ENCODE measurements at places on chromosomes 2 and 18.

- DNase-seq: no peak
Measured at GRCh38 chr2:37573451-37574388, 97.7 kb downstream of the CDC42EP3 start.

DNA sequence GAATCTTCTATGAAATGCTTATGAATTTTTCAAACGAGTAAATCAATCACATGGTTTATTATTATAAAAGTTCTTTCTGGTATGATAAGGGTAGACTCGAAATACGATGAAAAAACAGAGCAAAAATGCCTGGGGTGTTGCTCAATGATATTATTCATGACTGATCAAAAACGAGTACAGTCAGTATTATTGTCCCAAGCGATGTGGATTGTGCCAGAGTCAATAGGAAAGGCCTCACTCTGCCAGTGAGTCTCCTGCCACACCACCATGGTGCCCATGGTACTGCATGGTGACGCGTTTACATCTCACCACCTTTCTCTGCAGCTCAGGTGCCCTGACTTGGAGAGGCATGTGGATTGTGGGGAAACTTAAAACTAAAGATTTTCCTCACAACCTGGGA lies 58.5 kb downstream of the KCTD1 start:
- DNase-seq: no peak

GRCh38 chr18:21598726-21599584 lies 1.5 kb downstream of the ESCO1 start:
- no peak for DNase-seq

GRCh38 chr2:160510617-160511016 lies 17.0 kb upstream of the RBMS1 start:
- DNase-seq: no peak

GRCh38 chr18:39414009-39414700 lies 1848.6 kb upstream of the CELF4 start:
- DNase-seq: no peak

GRCh38 chr2:110854355-110855081 lies 122.1 kb downstream of the ACOXL start:
- DNase-seq: no peak

DNA sequence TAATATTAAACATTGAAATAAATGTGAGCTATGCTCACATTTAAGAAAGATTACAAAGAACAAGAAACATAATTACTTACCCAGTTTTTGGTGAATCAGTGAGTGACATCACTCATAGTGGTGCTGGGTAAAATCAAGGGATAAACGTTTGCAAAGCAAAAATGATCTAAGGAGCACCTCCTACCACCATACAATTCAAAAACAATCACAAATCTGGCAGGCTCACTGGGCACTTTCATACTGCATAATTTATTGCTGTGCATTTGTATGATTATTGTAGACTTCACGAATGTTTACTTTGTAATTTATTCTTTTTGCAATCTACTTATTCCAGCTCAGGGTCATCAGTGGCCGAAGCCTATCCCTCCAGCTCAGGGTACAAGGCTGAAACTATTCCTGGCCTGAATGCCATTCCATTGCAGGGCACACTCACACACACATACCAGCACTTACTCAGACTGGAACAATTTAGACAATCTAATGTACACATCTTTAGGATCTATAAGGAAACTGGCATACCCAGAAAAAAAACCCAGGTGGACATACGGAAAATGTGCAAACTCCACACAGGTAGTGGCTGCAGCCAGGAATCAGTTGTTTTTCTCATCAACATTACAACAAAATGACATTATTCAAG lies 34.4 kb downstream of the AFTPH start:
- no peak for DNase-seq

DNA sequence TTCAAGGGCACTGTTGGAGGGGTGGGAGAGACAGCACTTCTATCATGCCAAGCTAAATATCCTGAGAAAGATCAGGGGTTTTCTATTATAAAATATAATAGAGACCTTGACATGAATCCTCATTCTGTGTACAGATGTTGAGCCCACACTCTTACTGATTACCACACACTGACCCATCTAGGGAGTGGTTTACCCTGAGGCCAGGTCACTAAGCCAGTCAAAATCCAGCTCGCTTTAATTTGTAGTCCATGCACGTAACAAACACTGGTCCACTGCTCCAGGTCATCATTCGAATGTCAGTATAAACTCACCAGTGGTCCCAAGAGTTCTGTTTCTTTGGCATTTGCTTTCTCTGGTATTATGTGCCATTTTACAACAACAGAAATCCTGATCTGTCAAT lies 96.4 kb downstream of the SLC8A1 start:
- DNase-seq: no peak

DNA sequence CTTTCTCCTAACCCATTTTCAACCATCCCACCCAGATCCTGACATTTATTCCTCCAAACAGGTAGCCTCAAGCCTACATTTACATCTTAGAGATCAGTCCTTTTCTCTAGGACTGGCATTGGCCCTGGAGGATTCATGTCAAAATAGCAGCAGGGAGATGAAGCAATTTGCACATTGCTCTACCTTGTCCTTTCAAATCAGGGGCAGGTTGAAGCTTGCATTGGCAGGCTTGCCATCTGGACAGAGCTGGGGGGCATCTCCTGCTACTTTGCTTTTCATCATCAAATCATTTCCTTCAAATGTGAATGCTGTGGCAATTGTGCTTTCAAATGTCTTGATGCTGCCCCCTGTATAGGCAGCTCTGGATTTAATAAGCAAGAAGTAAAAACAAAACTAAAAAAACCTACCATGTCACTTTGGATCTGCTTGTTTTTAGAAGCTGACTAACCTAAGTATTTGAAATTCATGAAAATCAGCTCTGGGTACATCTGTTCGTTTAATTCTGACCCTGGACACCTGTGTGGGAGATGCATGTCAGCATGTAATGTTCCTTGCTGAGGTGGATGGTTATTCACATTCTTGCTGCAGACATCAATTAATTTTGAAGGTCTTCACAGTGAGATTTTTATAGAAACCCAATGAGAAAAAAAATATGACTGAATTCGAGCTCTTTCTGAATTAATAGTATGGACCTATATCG lies 47.9 kb downstream of the KIF5C start:
- DNase-seq: no peak

- no peak for DNase-seq
Measured at GRCh38 chr2:31947871-31948270, 62.9 kb downstream of the MEMO1 start.

- DNase-seq: no peak
Measured at GRCh38 chr2:172722481-172722880, 13.2 kb upstream of the RAPGEF4 start.

- DNase-seq: no peak
Measured at GRCh38 chr2:240191001-240191400, 50.5 kb upstream of the OTOS start.

GRCh38 chr2:40169430-40169829 lies 282.5 kb downstream of the SLC8A1 start:
- DNase-seq: no peak

- DNase-seq: no peak
Measured at GRCh38 chr18:5431836-5432575, 111.8 kb downstream of the EPB41L3 start.

GRCh38 chr18:55343396-55344073 lies 244.5 kb downstream of the TCF4 start:
- DNase-seq: no peak

DNA sequence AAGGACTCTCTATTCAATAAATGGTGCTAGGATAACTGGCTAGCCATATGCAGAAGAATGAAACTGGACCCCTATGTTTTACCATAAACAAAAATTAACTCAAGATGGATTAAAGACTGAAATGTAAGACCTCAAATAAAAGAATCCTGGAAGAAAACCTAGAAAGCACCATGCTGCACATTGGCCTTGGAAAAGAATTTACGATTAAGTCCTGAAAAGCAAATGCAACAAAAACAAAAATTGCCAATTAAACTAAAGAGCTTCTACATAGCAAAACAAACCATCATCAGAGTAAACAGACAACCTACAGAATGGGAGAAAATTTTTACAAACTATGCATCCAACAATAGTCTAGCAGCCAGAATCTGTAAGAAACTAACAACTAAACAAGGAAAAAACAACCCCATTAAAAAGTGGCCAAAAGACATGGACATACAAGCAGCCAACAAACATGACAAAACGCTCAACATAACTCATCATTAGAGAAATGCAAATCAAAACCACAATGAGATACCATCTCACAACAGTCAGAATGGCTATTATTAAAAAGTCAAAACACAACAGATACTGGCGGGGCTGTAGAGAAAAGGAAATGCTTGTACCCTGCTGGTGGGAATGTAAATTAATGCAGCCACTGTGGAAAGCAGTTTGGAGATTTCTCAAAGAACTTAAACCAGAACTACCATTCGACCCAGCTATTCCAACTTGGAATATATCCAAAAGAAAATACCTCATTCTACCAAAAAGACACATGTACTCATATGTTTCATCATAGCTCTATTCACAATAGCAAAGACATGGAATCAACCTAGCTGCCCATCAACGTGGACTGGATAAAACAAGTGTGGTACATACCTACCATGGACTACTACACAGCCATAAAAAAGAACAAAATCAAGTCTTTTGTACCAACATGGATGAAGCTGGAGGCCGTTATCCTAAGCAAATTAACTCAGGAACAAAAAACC lies 30.6 kb downstream of the SEPTIN10 start:
- DNase-seq: no peak

- DNase-seq: no peak
Measured at GRCh38 chr2:102418421-102418961, 4.5 kb upstream of the IL18RAP start.

DNA sequence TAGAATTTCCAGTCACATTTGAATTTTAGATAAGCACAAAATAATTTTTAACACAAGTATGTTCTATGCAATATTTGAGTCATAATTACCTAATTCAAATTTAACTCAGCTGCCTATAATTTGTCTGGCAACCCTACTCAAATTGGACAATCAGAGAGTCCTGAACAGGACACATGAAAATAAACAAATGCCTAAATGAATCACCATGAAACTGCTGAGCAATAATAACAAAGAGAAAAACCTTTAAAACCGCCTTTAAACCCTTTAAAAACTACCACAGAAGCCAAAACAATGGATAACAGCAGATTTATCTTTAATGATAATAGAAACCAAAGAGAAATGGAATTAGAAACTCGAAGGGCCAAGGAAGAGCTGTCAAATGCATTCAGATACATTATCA lies 39.5 kb downstream of the ARL4C start:
- DNase-seq: no peak

DNA sequence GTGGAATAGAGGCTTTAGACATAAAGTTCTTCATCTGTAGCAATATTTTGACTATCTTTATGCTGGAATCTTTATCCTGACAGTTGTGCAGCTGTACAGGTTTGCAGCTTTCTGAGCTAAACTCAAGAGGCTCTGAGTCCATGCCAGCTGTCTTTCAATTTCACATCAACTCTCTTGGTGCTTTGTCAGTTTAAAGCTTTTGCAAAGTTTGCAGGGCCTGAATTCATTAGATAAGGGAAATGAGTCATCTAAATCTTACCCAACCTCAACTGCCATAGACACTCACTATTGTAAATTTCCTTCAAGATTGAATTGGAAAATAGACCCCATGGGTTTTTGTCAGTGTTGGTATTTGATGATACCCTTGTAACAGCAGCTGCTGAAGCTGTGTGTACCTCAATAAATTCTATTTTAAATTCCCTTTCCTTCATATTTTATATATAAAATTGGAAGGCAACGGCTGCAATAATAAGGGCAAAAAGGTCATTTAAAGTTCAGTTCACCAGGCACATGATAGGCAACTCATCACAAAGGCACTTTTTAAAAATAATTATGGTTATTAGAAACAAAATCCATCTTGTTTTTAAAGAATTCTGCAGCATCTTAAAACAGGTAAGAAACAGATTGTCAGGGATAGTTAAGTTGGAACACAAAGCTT lies 169.9 kb upstream of the SLC39A10 start:
- DNase-seq: no peak

GRCh38 chr2:70133491-70134322 lies 46.4 kb downstream of the PCBP1 start:
- DNase-seq: no peak

DNA sequence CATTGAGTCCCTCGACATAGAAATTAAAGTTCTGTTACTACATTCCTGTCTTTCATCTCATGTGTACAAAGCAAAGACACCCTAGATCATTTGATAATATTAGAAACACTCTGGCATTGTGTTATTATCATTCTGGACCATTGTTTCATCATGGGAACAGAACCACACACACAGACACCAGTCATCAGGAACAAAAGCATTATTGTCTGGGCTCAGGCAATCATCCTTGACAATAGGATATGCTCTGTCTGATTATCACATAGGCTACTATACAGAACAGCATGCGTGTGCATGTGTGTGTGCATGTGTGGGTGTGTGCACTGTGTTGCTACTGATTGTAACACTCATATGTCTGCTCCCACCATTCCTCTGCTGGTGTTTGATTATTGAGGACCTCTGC lies 242.5 kb downstream of the SH3BP4 start:
- DNase-seq: no peak

DNA sequence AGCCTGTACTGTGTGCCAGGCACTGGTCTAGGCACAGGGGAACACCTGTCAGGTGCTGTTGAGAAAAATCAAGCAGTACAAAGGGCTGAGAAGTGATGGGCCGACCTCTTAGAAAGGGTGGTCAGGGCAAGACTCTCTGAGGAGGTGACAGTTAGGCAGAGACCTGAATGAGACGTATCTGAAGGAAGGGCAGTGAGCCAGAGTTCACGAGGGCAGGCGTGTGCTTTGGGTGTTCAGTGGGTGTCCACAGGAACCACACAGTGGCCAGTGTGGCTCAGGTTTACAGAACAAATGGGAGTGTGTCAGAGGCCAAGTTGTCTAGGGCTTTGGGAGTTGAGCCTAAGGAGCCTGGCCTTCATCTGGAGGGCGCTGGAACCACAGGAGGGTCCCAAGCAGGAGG lies 6.2 kb downstream of the ARMC9 start:
- no peak for DNase-seq

- DNase-seq: no peak
Measured at GRCh38 chr2:25491966-25492532, 150.3 kb upstream of the DNMT3A start.

DNA sequence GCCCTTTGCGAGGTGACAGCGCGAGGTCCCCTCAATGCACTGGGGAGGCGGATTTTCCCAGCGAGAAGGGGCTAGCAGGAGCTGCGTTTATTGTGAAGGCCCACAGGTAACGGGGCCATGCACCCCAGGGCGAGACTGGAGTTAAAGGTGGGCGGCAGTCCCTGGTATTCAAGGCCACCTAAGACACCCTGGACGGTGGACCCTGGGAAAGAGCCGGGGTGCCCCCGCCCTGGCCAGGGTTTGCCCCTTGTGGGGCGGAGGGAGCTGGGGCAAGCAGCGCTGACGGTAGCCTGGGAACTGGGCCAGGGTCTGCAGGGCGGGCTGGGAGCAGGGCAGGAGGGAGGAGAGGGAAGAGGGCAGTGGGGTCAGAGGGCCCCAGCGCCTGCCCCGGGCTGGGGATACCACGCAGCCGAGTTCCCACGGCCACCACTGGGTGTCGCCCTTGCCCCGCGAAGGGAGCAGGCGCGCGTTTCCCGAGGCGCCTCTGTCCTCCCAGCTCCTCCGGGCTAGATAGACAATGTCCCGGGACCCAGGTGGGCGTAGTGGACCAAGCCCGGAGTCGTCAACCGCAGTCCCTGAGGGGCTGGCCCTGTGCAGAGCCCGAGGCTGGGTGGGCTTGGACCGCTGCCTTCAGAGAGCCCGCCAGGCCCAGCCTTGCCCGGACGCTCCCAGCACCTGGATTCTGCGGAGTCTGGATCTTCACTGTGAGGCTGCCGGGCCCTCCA lies 80.2 kb downstream of the SMAD4 start:
- DNase-seq: no peak
